ENCODE measurements at places on chromosomes 1 and 21.

- DNase-seq, result no peak
These were observed at the start of gene KRTAP10-2 for GRCh38 chr21:44551340-44551961. Gene KRTAP10-2 (minus strand): TSS chr21:44551505. CDS start chr21:44551458, 47 bp downstream.

DNA sequence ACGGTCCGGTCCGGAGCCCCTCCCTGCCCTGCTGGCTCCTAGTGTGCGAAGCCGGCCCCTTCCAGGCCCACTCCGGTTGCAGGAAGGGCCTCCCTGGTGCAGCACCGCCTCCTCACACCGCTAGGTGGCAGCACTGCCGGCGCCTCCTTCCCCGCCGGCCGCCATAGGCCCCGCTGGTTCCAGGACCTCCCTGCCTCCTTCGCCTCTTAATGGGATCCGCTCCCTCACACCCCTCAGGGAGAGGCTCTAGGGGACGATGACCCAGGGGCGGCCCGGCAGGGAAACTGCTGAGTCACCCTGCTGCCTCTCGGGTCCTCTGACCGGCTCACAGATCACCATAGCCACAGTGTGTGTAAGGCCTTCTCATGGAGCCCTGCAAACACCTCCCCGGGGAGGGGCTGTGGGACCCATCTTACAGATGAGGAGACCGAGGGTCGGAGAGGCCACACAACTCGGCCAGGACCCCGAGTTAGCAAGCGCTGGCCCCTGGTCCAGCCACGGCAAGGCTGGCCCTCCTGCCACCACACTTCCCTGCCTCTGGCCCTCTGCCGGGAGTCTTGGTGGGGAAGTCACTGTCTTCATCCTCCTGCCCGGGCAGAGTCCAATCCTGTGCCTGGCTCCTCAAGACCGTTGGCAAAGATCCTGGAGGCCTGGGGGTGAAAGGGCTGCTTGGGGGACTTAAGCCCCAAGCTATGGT, 1.6 kb upstream of the AJAP1 start:
- no peak for DNase-seq

GRCh38 chr1:174040387-174040786, 18.2 kb upstream of the RC3H1 start:
- no peak for DNase-seq

GRCh38 chr1:224805889-224806288, 123.6 kb upstream of the DNAH14 start:
- DNase-seq, result no peak

DNA sequence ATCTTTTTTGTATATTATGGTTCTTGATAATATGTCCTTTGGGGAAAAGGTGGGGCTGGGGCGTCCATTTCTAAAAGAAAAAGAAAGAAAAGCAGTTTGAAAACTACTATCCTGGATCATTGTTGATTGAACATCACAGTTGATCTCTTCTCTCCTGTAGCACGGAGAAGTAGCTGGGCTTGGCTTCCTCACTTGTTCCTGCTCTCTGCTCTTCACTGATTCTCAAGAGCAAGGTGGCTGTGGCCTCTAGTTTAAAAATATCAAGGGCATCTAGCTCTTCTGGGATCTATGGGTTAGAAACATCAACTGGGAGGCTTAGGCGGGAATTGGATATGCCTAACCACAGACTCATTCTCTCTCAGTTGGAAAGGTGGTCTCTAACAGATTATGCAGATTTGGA, 38.1 kb upstream of the EPHA8 start:
- DNase-seq, result no peak

DNA sequence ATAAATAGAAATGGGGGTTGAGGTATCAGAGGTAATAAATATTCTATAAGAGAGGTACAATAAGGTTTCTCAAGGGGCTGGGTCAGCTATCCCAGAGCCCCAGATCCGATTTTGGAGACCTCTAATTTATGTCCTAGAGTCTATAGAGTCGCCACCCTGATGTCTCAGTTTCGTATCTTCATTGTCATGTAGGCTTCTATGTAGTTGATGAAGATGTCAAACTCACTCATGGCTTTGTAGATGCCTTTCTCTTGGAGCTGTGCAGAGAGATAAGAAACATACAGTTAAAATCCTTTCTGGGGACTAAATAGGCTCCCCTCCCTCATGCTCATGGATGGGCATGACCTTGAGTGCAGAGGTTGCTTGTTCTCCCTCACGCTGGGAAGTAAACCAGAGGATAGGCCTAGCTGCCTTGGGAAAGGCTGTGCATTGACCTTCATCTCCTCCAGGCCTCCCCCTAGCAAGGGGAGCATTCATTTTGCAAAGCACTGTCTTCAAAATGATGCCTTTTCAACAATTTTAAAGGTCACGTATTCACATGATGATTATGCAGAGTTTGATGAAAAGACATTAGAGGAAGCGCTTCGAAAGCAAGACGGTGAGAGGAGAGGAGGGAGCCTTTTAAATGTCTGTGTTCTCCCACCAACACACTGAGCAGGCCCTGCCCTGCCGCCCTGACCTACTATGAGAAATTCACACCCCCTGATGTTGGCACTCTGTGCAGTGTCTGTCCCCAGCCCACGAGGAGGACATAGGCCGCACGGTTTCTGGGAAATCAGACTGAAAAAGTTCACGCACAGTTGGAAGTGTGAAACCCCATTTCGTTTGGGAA, 1.9 kb upstream of the IL19 start:
- DNase-seq, result no peak

GRCh38 chr1:58773406-58773840, 10.4 kb downstream of the JUN start:
- DNase-seq, result no peak

- DNase-seq, result no peak
These were observed 47.6 kb downstream of the ATP1A1 start for GRCh38 chr1:116420417-116421200.

- no peak for DNase-seq
These were observed 138.2 kb downstream of the ZNF326 start for GRCh38 chr1:90133133-90133532.

GRCh38 chr1:183040547-183040971, 17.3 kb downstream of the LAMC1 start:
- no peak for DNase-seq

DNA sequence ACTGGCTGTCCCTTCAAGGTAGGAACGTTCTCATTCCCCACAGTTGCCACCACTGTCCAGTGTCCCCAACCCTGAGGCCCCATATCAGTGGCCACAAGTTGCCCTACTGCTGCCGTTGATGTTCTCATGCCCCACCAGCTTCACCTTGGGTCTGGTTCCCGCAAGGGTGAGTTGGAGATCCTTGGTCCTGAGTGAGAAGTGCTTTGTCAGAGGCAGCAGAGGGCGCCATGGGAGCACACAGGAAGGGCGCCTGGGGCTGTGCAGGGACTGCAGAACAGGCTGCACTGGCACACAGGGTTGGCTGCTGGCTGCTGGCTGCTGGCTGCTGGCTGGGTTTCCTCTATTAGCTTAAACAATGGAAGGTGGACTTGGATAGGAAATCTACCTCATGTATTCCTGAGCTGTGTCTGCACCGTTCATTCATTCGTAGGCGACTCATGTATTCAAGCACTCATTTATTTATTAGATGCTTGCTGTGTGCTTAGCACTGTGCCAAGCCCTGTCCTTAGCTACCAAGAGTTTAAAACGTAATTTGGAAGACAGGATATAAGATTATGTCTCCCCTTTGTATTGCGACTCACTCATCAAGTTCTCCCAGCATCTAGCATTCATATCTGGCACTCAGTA, 2.1 kb upstream of the S100A9 start:
- DNase-seq, result peak; percentile 8

DNA sequence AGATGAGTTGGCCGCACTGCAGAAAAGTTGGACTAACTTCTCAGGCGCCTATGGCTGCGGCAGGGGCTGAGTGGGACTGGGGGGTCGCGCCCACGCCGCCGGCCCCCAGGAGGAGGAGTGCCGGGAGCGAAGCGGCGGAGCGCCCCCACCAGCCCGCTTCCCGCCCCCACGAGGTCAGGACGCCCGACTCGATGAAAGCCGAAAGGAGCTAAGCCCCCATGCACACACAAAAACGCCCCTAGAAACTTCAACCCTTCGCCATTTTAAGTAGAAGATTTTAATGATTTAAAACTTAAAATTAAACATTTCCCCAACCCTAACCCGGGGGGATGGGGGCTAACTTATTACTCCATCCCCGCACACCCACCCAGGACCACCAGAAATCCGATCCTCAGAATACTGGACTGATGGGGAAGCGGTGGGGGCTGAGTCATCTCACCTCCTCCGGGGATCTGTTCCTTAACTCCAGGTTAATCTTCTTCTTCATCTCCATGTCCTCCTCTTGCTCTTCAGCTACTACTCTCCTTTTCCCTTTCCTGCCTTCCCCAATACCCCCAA, 539 bp downstream of the ANP32E start:
- no peak for DNase-seq

- no peak for DNase-seq
These were observed 11.7 kb upstream of the C2CD2 start for GRCh38 chr21:41965461-41966013.

DNA sequence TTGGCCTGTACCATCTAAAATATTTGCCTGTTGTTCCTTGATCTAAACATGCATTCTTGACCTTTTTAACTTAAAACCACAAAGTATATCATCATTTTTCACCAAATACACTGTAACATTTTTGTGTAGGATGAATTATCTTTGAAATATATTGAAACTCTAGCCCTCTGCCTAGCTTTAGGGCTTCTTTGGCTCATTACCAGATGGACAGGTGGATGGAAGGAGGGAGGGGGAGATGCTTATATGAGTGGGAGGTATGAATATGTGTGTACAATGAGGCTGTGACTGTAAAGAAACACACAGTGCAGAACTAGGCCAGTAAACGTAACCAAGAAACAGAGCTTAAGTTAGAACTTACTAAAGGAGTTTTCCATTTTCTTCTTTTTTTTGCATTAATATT, 118.5 kb downstream of the ESRRG start:
- DNase-seq, result no peak

DNA sequence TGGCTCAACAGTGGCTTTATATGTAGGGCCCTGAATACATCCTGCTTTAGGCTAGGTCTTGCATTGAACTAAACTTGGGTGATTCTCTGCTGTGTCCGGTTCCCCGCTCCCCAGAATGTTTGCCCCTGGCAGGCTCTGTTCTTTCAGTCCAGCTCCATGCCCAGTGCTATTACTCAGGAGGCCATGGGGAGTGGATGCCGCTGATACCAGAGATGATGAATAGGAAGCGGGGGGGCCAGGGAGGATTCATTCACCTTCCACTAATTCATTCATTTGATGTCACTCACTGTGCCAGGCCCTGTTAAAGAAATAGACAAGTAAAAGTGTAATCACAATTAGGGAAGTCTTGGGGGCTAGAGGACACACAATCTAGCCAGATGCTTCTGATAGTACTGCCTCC, 83.8 kb downstream of the TMEM53 start:
- DNase-seq, result no peak

DNA sequence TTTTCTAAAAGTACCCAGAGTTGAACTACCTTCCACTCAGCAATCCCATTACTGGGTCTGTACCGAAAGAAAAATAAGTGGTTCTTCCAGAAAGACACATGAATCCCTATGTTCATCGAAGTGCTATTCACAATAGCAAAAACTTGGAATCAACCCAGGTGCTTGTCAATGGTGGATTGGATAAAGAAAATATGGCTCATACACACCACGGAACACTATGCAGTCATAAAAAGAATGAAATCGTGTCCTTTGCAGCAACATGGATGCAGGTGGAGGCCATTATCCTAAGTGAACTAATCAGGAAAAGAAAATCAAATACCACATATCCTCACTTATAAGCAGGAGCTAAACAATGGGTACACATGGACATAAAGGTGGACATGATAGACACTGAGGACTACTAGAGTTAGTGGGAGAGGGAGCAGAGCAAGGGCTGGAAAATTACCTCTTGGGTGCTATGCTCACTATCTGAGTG, 32.9 kb upstream of the JUN start:
- DNase-seq, result no peak

GRCh38 chr1:232178191-232178590, 451.7 kb downstream of the SIPA1L2 start:
- DNase-seq, result no peak

- DNase-seq, result peak; percentile 52
These were observed 32.3 kb upstream of the TARDBP start for GRCh38 chr1:10980094-10980577.

- no peak for DNase-seq
These were observed 141.0 kb downstream of the HIVEP3 start for GRCh38 chr1:41777695-41778094.

GRCh38 chr1:245463392-245464165, 308.8 kb downstream of the KIF26B start:
- no peak for DNase-seq

- DNase-seq, result no peak
These were observed 42.8 kb upstream of the ARTN start for GRCh38 chr1:43890815-43891214.

GRCh38 chr1:79903321-79903720, 896.8 kb upstream of the ADGRL4 start:
- DNase-seq, result no peak

DNA sequence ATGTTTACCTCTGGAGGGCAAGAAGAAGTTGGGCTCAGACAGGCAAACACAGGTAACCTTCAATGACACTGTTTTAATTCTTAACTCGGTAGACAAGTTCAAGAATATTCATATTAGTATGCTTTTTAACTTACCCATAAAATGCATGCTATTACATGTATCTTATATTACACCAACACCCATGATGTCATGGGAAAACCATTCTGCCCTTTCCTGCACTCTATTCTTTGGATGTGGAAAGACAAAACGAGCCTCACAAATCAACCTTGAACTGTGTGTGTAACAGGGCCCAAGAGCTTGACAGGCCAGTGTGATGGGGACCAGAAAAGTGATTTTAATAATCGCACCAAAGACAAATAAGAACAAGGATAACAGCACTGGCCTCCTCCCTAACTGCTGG, 22.6 kb upstream of the RAP1GAP start:
- DNase-seq, result no peak

GRCh38 chr1:157403608-157404007, 148.7 kb downstream of the FCRL5 start:
- no peak for DNase-seq

DNA sequence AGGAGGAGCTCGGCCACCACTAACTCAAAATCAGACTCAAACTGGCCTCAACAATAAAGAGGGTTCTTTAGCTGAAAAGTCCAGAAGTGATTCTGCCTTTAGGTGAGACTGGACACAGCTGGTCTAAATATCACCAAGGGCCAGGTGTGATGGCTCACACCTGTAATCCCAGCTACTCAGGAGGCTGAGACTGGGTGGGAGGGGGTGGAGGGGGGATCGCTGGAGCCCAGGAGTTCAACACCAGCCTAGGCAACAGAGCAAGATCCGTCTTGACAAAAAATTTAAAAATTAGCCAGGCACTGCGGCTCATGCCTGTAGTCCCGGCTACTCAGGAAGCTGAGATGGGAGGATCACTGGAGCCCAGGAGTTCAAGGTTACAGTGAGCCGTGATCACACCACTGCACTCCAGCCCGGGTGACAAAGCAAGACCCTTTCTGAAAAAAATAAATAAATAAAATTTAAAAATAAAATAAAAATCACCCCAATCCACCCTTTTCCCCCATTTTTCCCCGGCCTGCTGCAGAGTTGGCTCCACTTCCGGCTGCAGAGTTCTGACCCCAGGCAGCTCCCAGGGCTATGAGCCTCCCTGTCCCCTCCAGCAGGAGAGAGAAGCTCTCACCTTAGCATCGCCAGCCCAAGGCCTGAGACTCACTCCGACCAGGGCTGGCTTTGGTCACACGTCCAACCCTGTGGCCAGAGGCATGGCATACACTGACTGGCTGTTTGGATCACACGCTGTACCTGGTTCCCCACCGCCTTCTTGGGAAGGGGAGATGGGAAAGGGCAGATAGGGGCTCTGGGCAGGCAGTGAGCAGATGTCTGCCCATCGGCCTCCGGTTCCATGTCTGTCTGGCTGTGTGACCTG, 87.3 kb upstream of the IFFO2 start:
- DNase-seq, result no peak

Measured in GM04504 (cell line).